Thyroid gland (tissue), 4 donors: ENCODE measurements at places on chromosomes 16 and 17.

DNA sequence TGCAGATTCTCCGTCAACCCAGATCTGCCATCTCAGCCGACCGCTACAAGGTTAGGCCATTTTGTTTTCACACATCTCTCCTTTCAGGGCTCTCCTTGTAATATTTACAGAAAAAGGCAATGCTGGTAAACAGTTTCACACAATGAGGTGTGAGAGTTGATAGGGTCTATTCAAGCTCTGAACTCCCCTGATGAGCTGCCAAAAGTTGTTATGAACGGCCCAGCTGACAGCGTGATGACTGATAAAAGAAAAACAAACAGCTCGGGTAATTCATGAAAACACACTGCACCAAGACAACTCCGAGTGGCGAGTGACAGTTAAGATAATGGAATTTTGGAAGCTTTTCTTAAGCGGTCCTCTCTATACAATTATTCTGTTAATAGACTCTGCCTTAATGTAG is 68.1 kb upstream of the IRX5 start:
- DNase-seq, result no peak

DNA sequence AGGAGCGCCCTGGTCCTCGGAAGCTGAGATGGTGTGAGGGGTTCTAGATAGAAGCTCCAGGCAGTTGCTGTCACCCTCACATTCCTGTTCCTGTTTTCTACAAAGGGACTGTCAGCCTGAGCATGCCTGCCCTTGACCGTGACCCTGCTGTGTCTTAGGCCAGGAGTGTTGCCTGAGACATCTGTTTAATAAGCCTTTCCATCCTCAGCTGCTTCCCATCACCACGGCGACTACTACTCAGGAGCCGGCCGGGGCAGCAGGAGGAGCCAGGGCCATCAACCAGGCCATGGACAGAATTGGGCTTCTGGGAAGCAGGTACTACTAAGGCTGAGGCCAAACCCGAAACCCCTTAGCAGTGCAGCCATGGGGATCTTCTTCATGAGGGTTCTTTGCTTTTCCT is 151.4 kb downstream of the KATNIP start:
- no peak for DNase-seq

- DNase-seq, result peak; percentile 36
These were observed 8.0 kb upstream of the UNK start for GRCh38 chr17:75776386-75777295.

GRCh38 chr17:4636474-4637100 is 4.9 kb downstream of the ALOX15 start:
- no peak for DNase-seq

DNA sequence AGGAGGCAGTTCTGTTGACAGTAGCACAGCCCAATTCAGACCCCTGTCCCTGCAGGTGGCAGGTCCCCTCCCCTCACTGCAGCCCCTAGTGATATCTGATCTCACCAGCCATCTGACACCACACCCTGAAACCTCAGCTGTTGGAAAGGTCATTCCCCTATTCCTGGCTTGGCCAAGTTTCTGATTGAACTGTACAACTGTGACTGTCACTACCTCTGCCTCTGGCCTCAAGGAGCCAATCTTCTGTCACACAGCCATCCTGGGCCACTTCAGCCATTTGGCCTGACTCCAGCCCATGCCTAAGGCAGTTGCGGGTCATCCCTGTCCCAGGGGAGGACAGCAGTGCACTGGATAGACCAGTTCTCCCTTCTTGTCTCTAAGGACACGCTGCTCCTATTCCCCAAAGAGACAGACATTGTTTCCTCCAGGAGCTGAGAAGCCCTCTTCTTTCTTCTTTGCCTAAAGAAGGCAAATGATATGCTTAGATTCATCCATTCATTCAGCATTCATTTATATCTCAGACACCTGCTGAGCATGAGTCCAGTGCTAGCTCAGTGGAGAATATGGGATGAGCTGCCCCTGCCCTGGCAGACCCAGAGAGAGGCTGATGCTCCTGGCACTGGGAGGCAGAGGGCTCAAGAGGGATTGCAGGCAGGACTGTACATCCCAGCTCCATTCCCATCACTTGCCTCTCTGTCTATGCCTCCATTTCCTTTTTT is 4.6 kb upstream of the ALDOA start:
- DNase-seq, result peak; percentile 68

DNA sequence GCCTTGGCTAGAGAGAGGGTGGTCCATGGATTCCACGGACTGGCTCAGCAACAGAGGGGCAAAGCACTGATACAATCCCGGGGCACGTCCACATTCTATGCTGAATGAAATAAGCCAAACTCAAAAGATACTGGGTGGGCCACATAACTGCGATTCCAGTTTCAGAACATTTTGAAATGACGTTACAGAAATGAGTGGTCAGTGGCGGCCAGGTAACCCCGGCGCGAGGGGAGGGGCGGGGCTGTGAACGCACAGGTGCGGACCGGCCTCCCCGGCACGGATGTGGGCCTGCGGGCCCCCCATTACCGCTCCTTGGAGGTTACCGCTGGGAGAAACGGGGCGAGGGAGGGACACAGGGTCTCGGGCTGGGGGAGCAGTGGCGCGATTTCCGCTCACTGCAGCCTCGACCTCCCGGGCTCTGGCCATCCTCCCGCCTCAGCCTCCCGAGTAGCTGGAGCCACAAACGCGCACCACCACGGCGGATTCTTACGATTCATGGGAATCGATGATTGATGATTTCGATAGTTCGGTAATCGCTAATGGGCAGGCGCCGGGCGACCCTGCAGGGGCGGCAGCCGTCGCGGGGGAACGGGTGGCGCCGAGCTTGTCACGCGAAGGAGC is 559 bp downstream of the MVD start:
- no peak for DNase-seq

GRCh38 chr16:30342751-30343490 is 12.2 kb downstream of the CD2BP2 start:
- DNase-seq, result no peak

GRCh38 chr17:73342050-73342522 is 30.3 kb upstream of the CDC42EP4 start:
- peak; percentile 88 for DNase-seq

GRCh38 chr17:47978324-47978723 is 7.4 kb downstream of the CDK5RAP3 start:
- DNase-seq, result peak; percentile 65

DNA sequence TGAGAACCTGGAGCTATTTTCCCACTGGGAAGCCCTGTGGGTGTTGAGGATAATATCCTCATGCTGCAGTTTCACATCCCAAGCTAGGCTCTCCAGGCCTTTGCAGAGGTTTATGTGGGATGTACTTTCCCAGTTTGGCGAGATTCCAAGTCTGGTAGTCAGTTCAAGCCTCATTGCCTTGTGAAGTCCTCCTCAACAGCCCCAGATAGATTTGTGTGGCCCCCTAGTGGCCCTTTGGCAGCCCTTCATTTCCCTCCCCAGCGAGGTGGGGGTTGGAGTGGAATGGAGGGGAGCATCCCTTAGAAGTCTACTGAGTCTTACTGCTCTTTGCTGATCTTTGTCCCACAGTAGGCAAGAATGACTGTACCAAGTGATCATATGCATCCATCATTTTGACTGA is 137.9 kb downstream of the CDH11 start:
- no peak for DNase-seq

- no peak for DNase-seq
These were observed 78.8 kb upstream of the CDYL2 start for GRCh38 chr16:80883159-80883642.

DNA sequence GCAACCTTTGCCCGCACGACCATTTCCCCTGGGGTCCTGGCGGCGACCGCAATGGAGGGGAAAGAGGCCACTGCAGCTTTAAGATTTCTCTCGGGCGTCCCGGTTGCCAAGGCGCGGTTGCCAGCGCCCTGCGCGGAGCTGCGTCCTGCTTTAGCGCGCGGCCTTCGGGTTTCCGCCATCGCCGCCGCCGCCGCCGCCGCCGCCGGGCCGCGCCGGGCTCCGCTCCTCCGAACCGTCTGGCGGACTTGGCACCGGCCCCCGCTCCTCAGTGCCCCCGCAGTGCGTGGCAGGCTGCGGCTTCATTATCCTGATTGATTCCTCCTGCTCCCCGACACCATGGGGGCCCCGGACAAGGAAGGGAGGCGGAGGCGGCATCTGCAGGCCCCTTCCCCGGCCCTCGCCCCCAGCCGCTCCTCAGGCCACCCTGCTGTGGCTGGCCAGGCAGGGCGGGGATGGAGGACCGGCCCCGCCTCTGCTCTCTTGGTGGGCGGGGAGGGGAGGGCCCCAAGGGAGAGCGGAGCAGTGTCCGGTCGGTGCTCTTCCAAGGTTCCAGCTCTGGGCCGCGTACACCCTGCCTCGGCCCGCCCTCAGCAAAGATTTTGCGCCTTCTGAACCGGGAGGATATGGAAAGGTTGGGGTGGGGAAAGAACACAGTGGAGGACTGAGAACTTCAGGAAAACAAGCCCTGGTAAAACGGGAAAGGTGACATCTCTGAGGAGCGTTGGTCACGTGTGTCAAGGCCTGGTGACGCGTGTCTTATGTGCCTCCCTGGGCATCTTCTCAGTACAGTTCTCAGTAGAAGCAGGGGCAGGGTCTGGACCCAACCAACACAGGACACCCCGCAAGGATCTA is 34.0 kb downstream of the NEUROD2 start:
- DNase-seq, result peak; percentile 66

DNA sequence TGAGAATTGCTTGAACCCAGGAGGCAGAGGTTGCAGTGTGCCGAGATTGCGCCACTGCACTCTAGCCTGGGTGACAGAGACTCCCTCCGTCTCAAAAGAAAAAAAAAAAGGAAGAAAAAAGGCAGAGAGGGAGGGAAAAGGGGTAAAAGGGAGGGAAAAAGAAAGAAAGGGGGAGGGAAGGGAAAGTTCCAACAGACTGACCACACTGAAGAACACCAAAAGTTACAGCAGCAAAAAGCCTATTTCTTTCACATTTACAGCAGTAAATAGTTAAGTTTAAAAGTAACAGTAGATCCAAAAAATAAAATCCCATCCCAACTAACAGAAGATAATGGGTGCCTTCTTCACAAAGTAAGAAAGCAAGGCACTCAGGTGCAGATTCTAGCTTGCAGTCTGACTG is 36.9 kb upstream of the C17orf78 start:
- no peak for DNase-seq

- DNase-seq, result peak; percentile 65
These were observed 1.2 kb downstream of the GPRC5B start for GRCh38 chr16:19883296-19883965.

GRCh38 chr16:84712138-84712671 is 12.4 kb downstream of the USP10 start:
- DNase-seq, result peak; percentile 64

DNA sequence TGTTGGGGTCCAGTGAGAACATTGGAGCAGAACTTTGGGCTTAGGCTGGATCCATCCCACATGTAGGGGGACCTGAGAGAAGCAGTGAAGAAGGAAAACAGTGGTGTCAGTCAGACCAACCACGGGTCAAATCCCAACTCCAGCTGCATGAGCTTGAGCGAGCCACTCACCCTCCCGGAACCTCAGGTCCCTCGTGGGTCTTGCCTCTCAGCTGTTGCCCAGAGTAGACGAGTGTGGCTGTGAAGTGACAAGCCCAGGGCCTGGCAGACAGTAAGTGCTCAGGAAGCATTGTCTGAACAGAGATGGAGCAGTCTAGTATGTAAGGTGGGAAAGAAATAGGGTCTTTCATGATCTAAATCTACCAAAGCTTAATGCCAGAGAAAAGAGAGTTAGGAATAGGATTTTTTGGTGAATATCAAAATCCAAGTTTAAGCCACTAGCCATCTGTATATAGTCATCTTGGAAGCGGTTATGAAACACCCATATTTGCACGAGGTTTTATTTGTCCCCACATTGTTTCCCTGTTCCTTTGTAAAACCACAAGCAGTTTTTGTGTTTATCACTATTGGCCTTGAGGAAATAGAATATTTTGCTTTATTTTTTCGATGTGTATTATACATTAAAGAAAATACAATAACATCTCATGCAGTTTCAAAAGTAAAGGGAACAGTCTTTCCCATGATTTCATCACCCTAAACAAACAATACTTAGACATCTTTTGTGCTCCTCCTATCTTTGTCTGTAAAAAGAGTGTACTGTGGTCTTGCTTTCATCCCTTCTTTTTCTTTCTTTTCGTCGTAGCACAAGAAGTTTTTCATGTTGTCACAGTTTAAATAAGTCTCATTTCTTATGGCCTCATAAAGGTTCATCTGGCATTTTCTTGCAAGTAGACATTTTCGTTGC is 112.0 kb downstream of the CLEC16A start:
- no peak for DNase-seq

DNA sequence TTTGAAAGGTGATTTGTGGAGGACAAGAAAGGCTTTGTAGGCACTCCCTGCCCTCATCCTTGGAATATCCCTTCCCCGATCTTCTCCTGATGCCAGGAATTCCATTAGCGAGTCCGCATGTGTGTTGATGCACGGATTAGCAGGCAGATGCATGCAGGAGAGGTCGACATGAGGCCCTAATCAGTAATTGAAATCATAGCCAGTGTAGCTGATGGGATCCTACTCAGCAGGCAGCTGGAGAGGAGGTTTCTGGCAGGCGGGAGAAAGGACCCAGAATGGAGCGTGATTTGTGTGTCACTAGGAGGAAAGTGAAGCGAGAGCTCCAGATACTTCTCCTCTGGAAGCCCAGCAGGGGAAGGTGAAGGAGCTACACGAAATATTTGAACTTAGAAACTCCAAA is 196.3 kb upstream of the CDH11 start:
- DNase-seq, result no peak

DNA sequence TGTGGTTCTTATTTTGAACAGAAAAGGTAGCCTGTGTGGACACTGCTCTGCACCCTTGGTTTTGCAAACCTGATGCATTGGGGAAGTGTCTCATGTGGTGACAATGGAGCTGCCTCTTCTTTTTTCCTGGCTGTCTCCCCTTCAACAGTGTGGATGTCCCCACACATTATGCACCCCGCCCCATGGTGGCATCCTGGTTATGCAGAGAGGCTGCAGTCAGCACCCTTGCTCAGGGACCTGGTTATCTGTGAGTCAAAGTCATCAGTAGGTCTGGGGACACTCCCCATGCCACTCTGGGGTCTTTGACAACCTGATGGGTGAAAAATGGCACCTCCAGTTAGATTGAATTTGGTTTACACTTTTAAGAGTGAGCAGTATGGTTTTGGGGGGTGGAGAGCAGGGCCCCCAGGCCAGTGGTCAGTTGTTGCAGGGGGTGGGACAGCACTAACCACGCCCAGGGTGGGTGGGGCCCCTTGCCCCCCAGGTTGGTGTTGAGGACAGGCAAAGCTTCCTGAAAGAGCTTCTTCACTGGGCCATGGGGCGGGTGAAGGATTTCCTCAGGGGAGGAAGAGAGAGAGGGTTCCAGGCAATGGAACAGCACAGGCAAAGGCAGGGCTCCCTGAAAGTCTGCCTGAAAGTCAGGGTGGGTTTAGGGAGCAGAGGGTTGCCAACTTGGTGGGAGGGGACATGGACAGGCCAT is 24.6 kb upstream of the KCNJ12 start:
- no peak for DNase-seq

GRCh38 chr16:48687421-48688038 is 77.5 kb upstream of the N4BP1 start:
- peak; percentile 66 for DNase-seq
